ENCODE measurements at places on chromosomes 7 and 10. TPM values are rescaled to one million over a fixed set of nuclear protein-coding genes. Genes with fewer than 3 reads are reported as not detected.
A peak's percentile ranks its signal among the peaks of the same experiment; 100 is the strongest.

DNA sequence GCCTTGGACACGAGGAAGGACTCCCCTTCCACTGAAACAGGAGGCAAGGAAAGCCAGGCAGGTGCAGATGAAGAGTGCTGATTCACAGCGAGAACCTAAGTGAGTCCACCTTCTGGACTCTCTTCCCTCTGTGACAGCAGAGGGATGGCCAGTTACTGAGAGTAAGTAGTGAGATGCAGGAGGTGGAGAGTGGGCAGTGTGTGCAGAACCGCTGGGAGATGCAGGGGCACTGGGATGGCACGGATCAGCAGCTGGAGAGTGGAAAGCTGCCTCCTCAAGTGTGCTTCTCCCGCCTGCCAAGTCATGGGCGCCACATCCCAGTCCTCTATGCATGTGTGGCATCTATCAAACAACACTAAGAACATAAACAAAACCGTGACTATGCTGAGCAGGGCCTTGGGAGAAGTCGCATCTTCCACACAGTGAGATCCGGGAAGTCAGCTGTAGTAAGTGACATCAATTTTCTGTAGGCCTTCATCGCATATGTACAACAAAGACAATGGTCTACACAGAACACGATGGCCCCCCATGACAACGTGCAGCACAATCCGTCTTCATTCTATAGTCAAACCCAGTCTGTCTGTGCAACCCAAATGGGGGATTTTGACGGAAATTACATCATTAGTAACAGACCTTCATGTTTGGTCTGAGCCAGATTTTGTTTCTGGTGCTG, 217.4 kb upstream of the KLF14 start:
- no peak overlapping the region for H3K27ac ChIP-seq
- DNase-seq: no peak
- H3K4me1 ChIP-seq: peaks cover 26% of the 10 kb centered on the region
- peaks cover 4% of the 10 kb centered on the region for H3K36me3 ChIP-seq
- H3K27me3 ChIP-seq: no peaks in the 10 kb centered on the region

GRCh38 chr7:112494656-112495055, 13.9 kb downstream of the LSMEM1 start:
- peaks cover 9% of the 10 kb centered on the region for H3K36me3 ChIP-seq
- no peak overlapping the region for H3K4me3 ChIP-seq
- H3K27me3 ChIP-seq: peaks cover 2% of the 10 kb centered on the region
- no peak for DNase-seq

DNA sequence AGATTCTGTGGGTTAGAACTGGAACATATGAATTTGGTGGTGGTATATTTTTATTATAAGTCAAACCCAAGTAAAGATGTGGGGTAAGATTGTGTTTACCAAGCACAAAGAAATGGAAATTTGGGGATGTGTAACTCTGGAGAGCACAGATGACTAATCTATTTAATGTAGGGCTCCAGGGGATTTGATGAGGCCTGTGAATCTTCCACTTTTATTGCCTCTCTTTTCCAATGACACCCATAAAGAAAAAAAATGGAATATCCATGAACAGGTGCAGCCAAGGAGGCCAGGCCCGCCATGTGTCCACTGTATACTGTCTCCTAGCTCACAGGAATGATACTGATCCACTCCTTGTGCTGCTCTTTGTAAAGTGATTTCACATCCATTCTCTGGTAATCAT, 2.8 kb downstream of the SRGN start:
- no peak for DNase-seq
- no peaks in the 10 kb centered on the region for H3K36me3 ChIP-seq
- H3K4me1 ChIP-seq: peaks cover 53% of the 10 kb centered on the region

DNA sequence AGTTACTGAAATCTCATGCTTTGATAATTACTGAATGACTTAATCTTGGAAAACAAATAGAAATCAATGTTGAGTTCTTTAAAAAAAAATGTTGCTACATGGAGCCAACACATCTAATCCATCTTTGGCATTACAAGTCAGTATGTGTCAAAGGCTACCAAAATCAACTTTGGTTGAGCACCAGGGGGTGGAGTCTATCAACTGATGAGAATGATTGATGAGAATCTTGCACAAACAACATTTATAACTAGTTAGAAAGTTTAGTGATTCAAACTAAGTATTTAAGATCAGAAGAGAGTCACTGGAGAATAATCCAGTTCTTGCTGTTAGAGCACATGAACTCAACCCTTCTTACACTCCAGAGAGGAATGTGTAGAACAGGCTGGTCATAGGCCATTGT, 70.5 kb upstream of the LRRC17 start:
- no peaks in the 10 kb centered on the region for H3K36me3 ChIP-seq
- no peaks in the 10 kb centered on the region for H3K27me3 ChIP-seq
- H3K4me1 ChIP-seq: peaks cover 19% of the 10 kb centered on the region
- no peak overlapping the region for H3K4me3 ChIP-seq

DNA sequence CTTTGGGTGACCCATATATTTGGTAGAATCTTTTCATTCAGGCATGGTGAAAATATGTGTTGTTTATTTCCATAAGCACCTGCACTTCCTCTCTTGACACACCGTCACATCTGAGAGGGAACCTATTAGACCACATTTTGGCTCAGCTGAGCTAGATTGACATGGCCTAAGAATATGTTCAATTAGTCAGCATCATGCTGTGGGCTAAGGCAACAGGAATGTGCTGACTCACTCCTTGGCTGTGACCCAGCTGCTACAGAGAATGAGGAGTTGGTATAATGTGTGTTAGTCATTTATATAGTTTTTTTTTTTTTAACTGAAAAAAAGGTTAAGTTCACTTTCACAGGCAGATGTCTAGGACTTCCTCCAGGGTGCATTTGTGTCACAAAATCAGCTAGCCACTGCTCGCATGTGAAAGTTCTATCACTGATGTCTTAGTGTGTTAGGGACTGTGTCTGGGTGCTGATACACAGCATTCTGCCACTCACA, 180.6 kb downstream of the SEMA3E start:
- DNase-seq: no peak
- H3K27me3 ChIP-seq: no peaks in the 10 kb centered on the region
- peaks cover 19% of the 10 kb centered on the region for H3K4me1 ChIP-seq
- H3K4me3 ChIP-seq: no peak overlapping the region

GRCh38 chr10:29966269-29966668, 93.1 kb downstream of the JCAD start:
- H3K36me3 ChIP-seq: no peaks in the 10 kb centered on the region
- DNase-seq: no peak
- no peak overlapping the region for H3K4me3 ChIP-seq

- H3K27me3 ChIP-seq: no peaks in the 10 kb centered on the region
- peak overlapping the region; percentile 99 for H3K27ac ChIP-seq
- H3K36me3 ChIP-seq: no peaks in the 10 kb centered on the region
- peaks cover 41% of the 10 kb centered on the region for H3K4me1 ChIP-seq
Observed at GRCh38 chr10:4343873-4344272, 482.1 kb upstream of the AKR1E2 start.

GRCh38 chr10:120051671-120052070, 159.1 kb downstream of the SEC23IP start:
- no peaks in the 10 kb centered on the region for H3K36me3 ChIP-seq
- no peak overlapping the region for H3K4me3 ChIP-seq
- H3K4me1 ChIP-seq: no peaks in the 10 kb centered on the region
- no peak overlapping the region for H3K27ac ChIP-seq
- DNase-seq: no peak

GRCh38 chr7:69603937-69604494, 5.7 kb downstream of the AUTS2 start:
- peaks cover 9% of the 10 kb centered on the region for H3K4me1 ChIP-seq
- no peaks in the 10 kb centered on the region for H3K27me3 ChIP-seq
- H3K36me3 ChIP-seq: no peaks in the 10 kb centered on the region
- no peak overlapping the region for H3K4me3 ChIP-seq
- H3K27ac ChIP-seq: no peak overlapping the region
- DNase-seq: no peak

DNA sequence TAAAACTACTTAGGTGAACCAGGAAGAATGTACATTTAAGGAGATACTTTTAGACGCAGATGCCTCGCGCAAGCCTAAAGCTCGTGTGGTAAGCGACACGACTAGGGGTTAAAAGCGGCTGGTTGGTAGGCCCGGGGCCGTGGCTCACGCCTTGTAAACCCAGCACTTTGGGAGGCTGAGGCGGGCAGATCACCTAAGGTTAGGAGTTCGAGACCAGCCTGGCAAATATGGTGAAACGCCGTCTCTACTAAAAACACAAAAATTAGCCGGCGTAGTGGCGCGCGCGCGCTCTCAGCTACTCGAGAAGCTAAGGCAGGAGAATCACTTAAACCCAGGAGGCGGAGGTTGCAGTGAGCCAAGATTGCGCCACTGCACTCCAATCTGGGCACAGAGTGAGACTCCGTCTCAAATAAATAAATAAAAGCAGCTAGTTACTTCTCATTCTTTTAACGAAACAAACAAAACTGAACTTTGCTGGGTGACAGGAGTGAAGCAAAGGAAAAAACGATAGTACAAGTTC, 879 bp downstream of the NUDT5 start:
- H3K4me1 ChIP-seq: peaks cover 52% of the 10 kb centered on the region
- peak overlapping the region; percentile 99 for H3K27ac ChIP-seq
- peaks cover 6% of the 10 kb centered on the region for H3K36me3 ChIP-seq
- H3K4me3 ChIP-seq: peak overlapping the region; percentile 92
- DNase-seq: no peak

DNA sequence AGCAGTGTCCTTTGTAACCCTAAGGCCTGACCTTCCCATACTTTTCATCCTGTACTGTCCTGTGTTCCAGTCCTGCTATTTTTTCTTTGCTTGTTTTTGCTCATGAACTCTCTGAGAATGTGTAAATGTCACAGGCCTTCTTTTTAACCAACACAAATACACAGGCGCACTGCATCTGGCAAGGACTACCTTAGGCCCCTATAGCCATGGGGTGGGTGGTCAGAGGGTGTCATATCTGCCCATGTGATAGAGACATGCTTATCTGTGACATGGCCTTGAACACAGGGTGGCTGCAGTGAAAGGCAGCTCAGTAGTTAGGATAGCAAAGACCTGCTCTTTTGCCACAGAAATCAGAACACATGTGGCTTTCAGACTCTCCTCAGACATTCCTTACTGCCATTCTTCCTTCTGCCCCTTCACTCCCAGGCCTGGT, 3.9 kb upstream of the MBL2 start:
- no peak overlapping the region for H3K27ac ChIP-seq
- H3K27me3 ChIP-seq: no peaks in the 10 kb centered on the region
- DNase-seq: no peak
- H3K4me3 ChIP-seq: no peak overlapping the region

GRCh38 chr10:74433993-74434392, 283.0 kb downstream of the ADK start:
- no peaks in the 10 kb centered on the region for H3K27me3 ChIP-seq
- H3K36me3 ChIP-seq: no peaks in the 10 kb centered on the region
- H3K27ac ChIP-seq: peak overlapping the region; percentile 24

DNA sequence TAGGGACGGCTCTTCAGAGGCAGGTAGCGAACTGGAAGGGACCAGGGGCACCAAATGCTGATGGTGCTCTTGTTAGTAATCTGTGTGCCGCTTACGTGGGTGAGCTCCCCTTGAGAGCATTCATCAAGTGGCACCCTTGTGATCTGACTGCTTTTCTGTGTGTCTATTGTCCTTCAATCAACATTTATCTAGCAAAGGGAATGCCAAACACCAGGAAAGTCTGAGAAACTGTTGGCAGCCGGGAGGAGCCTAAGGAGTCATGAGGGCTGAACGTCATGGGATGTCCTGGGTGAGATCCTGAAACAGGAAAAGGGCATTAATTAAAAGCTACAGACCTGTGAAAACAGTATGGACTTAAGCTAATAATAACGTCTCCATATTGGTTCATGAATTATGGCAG, 733.1 kb downstream of the TYW1 start:
- H3K4me1 ChIP-seq: no peaks in the 10 kb centered on the region
- peaks cover 11% of the 10 kb centered on the region for H3K27me3 ChIP-seq

- no peak overlapping the region for H3K4me3 ChIP-seq
- H3K27me3 ChIP-seq: no peaks in the 10 kb centered on the region
- no peak for DNase-seq
- H3K27ac ChIP-seq: no peak overlapping the region
- no peaks in the 10 kb centered on the region for H3K36me3 ChIP-seq
Observed at GRCh38 chr7:35993113-35993512, 159.9 kb upstream of the EEPD1 start.

DNA sequence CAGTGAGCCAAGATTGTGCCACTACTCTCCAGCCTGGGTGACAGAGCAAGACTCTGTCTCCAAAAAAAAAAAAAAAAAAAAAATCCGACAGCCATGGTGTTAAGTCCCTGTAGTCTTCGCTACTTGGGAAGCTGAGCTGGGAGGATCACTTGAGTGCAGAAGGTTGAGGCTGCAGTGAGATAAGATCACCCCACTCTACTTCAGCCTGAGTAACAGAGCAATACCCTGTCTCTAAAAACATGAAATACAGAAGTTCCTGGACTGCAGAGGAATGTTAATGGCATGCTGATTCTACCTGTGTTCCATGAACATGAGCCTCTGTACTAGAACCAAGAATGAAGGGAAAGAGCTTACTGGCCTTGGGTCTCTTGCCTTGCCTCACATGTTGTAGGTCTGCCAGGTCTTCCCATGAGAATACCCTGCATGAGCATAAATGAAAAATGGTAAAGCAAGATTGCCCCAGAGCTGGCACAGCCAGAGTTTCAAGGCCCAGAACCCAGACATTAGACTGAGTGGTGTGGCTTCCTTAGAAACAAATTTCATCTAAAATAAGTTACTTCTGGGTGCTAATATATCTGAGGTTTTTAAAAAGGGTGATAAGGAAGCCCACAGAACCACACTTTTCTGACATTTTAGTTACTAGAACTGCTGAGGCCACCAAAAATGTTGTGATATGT, 8.6 kb downstream of the YAE1 start:
- no peak for DNase-seq
- H3K4me1 ChIP-seq: no peaks in the 10 kb centered on the region
- H3K4me3 ChIP-seq: no peak overlapping the region
- H3K36me3 ChIP-seq: peaks cover 7% of the 10 kb centered on the region

DNA sequence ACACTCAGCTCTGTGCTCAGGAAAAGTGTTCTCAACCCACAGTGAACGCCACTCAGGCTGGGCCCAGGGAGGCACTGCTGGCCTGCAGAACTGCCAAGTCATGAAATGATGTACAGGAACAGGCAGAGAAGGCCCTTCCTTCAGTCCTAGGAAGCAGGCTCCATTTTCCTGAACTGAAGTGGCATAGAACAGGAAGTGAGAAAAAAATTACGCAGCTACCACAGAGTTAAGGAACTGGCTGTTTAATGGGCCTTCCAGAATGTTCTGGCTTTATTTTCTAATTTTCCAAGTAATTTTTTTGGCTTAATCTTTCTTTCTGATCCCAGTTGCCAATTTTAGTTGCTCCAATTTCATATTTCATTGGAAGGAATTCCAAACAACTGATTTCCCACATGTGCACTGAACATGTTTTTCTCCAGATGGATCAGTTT, 39.3 kb downstream of the LRRC18 start:
- no peaks in the 10 kb centered on the region for H3K4me1 ChIP-seq
- DNase-seq: no peak
- H3K27me3 ChIP-seq: peaks cover 3% of the 10 kb centered on the region
- H3K27ac ChIP-seq: no peak overlapping the region
- H3K4me3 ChIP-seq: no peak overlapping the region

Gene ZPBP
- total RNA-seq: not detected

Gene NEBL
- total RNA-seq: 2.0 TPM

Gene RGR
- total RNA-seq: not detected

Gene LRRC17
- 34.5 TPM for total RNA-seq

Gene MOGAT3
- total RNA-seq: not detected

Gene EN2
- 0.15 TPM for total RNA-seq
